ENCODE measurements at places on chromosomes 4 and X.

DNA sequence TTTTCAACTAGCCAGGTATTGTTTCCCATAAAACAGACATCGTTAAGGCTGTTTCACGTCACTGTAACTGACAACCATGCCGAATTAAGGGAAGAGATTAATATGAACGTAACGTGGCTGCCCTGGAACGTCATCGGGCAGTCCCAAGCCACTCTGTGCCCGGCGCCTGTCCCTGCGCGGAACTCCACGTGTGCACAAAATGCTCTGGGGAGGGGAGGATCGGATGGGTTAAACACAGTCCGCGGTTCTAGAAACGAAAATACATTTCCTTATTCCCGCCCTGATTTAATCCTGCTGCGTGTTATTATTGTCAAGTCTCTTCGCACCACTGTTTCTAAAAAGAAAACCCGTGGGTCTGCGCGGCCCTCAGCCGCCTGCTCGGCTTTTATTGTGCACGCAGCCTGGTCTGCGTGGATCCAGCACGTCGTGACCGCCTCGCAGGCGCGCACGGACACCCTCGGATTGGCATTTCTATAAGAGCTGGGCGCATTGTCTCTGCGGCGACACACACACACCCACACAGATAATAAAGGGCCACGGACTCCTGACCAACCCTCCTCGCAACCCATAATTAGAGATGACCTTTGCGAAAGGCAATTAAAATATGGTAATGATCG is 69.6 kb upstream of the BCOR start:
- DNase-seq = no peak

DNA sequence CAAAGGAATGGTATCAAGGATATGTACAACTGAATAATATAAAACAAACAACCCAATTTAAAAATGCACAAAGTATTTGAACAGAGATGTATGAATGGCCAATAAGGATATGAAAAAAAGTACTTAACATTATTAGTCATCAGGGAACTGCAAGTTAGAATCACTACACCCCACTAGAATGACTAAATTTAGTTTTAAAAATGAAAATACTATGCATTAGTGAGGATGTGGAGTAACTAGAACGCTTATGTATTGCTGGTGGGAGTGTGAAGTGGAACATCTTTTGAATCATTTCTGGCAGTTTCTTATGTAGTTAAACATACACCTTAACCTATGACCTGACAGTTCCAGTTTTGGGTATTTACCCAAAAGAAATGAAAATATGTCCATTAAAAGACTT is 13.0 kb upstream of the SLC16A2 start:
- no peak for DNase-seq

GRCh38 chr4:109648266-109648996 is 54.8 kb downstream of the CASP6 start:
- DNase-seq = no peak

GRCh38 chr4:122824616-122825015 is 2.0 kb upstream of the FGF2 start:
- DNase-seq = no peak

DNA sequence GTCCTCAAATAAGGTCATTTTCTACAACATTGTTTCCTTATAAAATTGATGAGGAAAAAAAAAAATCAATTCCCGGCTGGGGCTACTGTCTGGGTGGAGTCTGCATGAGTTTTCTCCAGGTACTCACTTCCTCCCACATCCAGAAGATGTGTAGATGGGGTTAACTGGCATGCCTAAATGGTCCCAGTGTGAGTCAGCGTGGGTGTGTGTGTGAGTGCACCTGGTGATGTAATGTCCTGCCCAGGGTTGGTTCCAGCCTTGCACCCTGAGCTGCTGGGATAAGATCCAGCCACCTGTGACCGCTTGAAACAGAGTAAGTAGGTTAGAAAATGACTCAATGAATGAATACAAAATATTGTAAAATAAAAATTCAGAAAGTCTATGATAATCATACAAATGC is 11.1 kb downstream of the USP26 start:
- DNase-seq = no peak

GRCh38 chr4:52883707-52884669 is 21.9 kb downstream of the RASL11B start:
- DNase-seq = no peak

DNA sequence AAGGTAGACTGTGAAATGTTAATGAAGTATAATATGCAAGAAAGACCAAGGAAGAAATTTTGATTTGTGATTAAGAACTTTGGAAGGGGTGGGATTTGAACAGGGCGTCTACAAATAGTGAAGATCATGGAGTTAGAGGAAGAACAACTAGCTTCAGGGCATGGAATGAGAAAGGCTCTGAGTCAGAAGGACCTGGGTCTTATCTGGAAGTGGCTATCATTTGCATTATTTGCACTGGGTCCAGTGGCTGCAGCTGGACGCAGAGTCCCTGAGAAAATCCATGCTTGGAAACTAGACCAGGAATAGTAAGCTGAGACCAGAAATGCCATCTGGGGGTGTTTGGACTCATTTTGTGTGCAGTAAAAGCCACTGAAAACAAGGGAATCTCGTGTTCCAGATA is 4.3 kb upstream of the LIMCH1 start:
- no peak for DNase-seq

DNA sequence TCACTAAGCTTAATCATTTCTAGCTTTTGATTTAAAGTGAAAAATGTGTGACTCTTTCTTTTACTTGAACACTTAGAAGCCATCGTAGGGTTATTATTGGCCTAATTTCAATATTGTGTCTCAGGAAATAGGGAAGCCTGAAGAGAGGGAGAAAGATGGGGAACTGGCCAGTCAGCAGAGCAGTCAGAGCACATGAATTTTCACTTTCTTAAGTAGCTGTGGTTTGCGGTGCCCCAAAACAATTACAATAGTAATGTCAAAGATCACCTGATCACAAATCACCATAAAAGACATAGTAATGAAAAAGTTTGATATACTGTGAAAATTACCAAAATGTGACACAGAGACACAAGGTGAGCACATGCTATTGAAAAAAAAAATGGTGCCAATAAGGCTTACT is 45.5 kb downstream of the CENPC start:
- no peak for DNase-seq

GRCh38 chr4:112038861-112039260 is 106.4 kb upstream of the FAM241A start:
- DNase-seq = no peak

Measured in tibial nerve (tissue), 4 donors.